Ecto neural progenitor cell (in vitro differentiated cells): ENCODE measurements at places on chromosomes 16 and 17.

DNA sequence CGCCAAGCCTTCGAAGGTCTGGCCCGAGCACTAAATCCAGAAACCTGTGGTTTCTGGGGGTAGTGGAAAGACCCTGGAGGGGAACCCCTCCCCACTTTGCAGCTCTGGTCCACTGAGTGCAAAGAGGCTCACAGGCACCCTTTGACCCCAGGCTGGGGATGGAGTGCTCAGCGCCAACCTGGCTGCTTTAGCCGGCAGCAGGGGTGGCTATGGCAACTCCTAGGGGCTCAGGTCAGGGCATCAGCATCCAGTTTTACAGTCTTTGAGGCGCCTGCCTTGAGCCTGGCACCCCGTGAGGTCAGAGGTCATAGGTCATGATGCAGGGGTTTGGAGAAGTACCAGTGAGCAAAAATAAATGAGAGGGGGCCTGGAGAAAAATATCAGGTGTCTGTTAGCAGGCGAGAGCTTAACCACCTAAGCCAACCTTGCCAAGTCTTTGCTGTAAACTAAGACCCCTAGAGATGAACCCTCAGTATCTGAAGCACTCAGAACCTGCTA is 17.9 kb downstream of the CA7 start:
- DNase-seq: no peak

GRCh38 chr16:49806446-49806845 is 49.5 kb downstream of the ZNF423 start:
- no peak for DNase-seq

DNA sequence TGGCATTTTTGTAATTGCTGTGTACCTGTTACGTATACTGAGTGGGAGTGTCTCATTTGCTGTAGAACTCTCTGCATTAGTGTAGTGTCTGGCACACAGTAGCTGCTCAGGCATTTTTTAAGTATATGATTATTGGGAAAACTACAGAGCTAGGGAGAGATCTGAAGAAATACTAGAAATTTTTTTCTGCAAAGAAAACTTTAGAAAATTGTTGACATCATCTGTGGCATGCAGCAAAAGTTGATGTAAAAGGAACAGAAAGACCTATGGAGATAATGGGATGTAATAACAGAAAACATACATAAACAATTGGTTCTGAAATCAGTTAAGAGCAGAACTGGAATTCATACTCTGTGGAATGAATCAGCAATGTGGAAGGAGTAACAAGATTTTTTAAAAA is 11.6 kb downstream of the CLTC start:
- no peak for DNase-seq

DNA sequence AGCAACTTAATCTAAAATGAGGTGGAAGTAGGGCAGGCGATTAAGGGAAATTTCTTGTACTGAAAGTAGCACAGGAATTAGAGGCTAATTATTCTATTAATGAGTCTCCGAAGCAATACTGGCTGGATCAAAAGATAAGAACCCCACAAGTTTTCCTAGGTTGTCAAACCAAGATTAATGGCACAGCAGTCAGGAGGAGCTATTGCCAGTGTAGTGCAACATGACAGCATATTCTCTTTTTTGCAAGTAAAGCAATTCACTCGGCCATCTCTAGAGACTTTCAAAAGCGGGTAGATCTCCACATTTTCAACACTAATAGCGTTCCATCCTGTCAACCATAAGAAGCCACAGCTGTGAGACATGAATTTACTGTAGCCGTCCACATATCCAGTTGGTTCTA is 81.2 kb downstream of the CYB561 start:
- no peak for DNase-seq

DNA sequence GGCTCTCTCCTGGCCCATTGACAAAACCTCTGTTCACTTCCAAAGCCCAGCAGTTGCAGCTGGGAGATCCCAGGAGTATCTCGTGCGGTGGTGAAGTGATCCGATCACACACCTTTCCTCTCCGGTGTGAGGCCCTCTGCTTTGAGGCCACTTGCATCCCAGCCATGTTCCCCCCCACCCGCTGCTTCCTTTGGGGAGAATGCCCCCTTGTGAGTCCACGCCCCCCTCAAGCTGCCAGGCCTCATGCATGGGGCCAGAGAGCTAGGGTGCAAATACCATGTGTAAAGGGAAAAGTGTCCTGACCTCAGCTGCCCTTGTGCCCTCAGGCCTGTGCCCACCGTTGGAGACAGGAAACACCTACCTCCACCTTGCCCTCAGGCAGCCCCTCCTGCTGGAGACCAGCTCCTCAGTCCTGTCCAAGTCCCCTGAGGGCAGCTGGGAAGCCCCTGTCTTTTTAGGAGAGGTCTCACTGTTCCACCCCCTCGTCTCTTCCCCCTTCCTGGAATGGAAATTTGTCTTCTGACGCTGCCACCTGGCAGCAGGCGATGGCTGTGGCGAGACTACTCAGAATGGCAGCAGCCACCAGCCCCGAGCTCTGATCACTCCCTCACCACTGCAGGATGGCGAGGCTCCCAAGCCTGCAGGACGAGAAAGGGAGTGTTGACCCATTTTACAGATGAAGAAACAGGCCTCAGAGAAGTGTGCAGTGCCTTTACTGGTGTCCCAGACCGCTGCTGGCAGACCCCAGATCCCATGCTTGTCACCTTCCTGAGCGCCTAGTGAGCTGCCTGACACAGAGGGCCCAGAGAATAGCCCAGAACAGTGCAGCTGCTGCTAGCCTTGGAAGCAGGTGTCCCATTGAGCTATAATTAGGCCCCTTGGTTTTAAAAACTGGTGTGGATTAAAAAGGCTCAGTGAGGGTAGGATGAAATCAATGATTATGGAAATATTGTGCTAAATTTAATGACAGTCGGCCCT is 120.6 kb upstream of the CACNG5 start:
- no peak for DNase-seq

- DNase-seq: no peak
Observed at GRCh38 chr17:77656054-77656453, 302.4 kb upstream of the TNRC6C start.

DNA sequence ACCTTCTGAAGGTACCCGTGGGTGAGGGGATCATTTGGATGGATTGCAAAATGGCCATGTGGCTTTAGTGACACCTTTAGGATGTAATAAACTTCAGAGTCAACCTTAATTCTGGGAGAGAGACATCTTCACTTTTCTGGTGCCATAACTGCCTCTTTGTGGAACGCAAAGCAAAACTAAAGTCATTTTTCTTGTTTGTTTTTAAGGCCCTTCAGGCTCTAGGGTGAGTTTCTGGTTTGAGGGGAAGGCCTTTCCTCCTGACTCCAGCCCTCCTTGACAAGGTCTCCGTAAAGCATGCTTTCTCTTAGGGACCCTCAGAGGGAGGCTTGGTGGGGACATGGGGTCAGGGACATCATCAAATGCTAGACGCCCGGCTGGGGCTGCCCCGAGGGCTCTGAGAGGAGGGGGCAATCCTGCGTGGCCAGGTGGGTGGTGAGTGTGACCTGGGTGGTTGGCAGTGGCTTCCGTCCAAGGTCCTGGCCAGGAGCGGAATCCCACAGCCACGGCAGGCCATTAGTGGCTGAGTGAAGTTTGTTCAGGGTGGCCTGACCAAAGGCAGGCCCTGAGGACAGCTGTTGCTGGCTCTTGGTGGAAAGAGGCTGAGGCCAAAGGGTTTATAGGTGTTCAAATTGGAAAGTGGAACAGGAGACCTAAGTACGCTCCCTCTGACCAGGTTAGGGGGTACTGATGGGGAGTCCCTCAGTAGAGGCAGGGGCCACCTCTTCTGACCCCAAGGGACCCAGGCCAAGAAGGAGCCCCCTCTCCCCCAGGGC is 112.2 kb downstream of the METRNL start:
- DNase-seq: no peak

- no peak for DNase-seq
Observed at GRCh38 chr16:12059216-12059769, 82.8 kb downstream of the SNX29 start.

GRCh38 chr17:41537990-41538389 is 9.9 kb upstream of the KRT19 start:
- DNase-seq: no peak

DNA sequence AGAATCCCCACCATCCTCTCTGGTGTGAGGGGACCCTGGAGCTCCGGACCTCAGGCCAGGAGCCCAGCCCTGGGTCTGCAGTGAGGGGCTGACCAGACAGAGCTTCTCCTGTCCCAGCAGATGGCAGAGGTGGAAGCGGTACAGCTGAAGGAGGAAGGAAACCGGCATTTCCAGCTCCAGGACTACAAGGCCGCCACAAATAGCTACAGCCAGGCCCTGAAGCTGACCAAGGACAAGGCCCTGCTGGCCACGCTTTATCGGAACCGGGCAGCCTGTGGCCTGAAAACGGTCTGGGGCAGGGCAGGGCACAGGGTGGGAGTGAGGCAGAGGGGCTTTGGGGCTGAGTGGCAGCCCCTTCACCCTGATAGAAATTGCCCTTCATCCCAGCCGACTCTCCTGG is 527 bp downstream of the UNC45B start:
- no peak for DNase-seq

- DNase-seq: no peak
Observed at GRCh38 chr17:10792151-10792550, 11.7 kb downstream of the TMEM238L start.

DNA sequence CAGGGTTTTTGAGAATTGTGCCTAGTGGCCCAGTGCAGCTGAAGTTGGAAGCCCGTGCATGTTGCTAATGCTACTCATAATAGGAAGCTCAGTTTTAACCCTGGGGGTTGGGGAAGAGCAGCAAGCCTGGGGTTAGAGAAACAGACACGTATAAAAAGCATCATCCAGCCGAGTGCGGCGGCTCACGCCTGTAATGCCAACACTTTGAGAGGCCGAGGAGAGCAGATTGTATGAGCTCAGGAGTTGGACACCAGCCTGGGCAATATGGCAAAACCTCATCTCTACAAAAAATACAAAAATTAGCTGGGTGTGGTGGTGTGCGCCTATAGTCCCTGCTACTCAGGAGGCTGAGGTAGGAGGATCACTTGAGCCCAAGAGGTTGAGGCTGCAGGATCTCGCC is 2.3 kb upstream of the CLUH start:
- DNase-seq: no peak

DNA sequence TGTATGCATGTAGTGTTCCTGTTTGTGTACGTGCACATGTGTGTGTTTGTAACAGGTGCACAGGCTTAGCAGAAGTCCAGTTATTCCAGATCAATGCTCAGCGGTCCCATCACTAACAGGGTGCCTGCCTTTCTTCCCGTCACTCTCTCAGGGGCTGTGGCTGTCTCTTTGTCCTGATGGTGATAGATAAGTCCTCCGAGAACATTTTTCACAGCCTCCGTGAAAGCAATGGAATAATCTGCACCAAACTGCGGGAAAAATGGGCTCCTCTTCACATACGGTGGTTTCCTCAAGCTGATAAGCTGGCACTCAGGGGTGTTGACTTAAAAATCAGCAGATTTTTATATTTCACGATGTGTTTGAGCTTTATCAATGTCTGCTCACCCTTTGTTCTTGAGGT is 342.3 kb downstream of the TMEM114 start:
- no peak for DNase-seq

DNA sequence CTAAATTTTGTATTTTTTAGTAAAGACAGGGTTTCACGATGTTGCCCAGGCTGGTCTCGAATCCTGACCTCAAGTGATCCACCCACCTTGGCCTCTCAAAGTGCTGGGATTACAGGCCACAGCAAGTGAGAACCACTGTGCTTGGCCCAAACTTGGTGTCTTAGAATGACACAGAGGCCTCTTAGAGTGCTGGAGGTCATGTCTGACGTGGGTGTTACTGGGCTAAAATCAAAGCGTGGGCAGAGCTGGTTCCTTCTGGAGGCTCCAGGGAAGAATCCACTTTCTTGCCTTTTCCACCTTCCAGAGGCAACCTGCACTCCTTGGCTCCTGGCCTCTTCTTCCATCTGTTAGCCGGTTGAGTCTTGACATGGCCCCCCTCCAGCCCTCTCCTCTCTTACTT is 53.8 kb downstream of the IRF8 start:
- no peak for DNase-seq

DNA sequence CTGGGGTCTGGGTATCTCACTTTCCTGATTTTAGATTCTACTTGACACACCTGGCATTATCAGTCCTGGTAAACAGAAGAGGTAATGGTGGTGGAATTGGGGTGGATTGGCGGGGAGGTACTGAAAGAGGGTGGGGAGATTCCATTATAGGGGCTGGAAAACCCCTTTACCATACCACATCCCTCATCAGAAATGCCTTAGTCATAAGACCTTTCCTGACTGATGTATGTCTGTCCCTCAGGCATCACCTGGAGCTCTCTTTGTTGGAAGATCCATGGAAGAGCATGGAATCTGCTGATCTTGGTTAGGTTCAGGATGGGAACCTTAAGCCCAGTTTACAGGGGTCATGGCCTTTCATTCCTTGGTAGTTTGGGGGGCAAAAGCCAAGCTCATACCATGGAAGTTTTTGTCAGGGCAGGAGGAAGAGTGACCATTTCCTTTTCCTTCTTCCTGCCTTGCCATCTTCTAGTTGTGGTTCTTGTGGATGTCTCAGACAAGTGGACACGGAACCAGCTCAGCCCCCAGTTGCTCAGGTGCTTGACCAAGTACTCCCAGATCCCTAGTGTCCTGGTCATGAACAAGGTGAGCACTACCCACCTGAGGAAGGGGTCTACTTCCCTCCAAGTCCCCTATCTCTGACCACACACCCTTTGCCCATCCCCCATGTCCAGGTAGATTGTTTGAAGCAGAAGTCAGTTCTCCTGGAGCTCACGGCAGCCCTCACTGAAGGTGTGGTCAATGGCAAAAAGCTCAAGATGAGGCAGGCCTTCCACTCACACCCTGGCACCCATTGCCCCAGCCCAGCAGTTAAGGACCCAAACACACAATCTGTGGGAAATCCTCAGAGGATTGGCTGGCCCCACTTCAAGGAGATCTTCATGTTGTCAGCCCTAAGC is 3.3 kb downstream of the ERAL1 start:
- no peak for DNase-seq

DNA sequence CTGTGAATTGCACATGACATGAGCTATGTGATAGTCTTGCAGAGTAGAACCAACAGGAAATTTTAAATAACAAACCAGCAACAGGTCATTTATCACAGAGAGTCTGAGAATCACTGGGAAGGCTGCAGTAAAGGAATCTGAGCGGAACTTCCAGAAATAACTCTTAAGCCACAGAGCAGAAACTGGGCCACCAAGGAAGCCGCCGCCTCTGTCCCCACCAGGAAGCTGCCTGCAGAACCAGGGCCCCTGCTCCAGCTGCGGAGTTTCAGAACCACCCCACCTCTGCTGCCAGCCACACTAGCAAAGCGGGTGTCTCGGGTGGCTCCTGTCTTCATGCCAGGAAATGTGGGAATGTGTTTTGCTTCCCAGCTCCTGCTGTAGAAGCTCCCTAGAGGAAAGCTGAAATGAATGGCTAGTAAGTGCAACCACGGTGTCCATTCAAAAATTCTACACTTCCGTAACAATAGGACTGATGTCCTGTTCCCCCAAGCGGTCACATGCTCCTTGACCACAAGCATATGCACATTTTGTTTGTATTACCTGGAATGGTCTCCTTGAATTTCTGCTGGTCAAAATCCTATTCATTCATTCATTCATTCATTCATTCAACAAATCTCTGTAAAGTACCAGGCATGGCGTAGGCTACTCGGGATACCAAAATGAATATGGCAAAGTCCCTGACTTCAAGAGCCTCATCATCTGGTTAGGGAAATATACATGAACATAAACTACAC is 7.7 kb upstream of the ITPRIPL2 start:
- DNase-seq: no peak
